ENCODE measurements at places on chromosomes 3 and 15. TPM values are rescaled to one million over a fixed set of nuclear protein-coding genes. Genes with fewer than 3 reads are reported as not detected.
A peak's percentile ranks its signal among the peaks of the same experiment; 100 is the strongest.

DNA sequence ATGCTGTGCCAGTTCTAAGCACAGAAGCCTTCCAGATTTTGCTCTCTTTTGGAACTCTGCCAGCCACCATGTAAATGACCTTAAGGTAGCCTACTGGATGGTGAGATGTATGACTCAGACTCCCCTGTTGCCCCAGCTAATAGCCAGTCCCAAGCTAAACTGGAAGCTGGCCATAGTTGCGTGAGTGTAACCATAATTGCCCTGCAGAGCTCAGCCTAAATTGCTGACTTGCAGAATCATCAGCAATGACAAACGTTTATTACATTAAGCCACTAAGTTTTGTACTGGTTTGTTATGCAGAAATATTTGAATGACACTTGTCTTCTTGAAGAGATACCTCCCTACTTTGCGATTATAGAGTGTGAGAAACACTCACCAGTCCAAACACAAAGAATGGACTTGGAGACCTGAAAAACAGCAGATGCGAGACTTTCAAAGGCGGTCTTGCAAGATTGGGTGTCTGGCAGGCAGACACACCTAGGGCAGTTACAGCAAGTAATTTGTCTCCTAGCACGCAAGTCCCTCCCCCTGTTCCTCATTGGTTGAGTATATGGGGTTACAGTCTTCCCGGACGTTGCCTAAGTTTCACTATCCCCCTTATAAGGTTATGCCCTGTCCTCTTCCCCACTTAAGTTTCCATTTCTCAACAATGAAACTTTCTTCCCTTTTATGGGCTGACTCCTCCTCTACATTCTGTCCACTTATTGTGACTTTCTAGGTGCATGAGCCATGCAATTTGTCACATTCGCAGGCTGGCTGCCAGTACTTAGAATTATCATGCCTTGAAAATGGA is 83.6 kb upstream of the XCR1 start:
- H3K27ac ChIP-seq: no peak overlapping the region
- no peaks in the 10 kb centered on the region for H3K27me3 ChIP-seq
- no peak for DNase-seq
- H3K36me3 ChIP-seq: no peaks in the 10 kb centered on the region
- H3K4me1 ChIP-seq: peaks cover 9% of the 10 kb centered on the region

GRCh38 chr15:69561071-69561784 is 108.6 kb downstream of the RPLP1 start:
- no peaks in the 10 kb centered on the region for H3K36me3 ChIP-seq
- H3K4me3 ChIP-seq: no peak overlapping the region

GRCh38 chr3:186775999-186776398 is 7.4 kb upstream of the EIF4A2 start:
- H3K27me3 ChIP-seq: no peaks in the 10 kb centered on the region
- no peak overlapping the region for H3K27ac ChIP-seq
- H3K4me1 ChIP-seq: no peaks in the 10 kb centered on the region
- H3K4me3 ChIP-seq: no peak overlapping the region
- no peaks in the 10 kb centered on the region for H3K36me3 ChIP-seq
- no peak for DNase-seq

GRCh38 chr15:64851503-64851840 is 9.8 kb downstream of the PLEKHO2 start:
- no peaks in the 10 kb centered on the region for H3K36me3 ChIP-seq
- H3K4me1 ChIP-seq: peaks cover 4% of the 10 kb centered on the region
- peak overlapping the region; percentile 16 for H3K27ac ChIP-seq
- H3K27me3 ChIP-seq: no peaks in the 10 kb centered on the region

DNA sequence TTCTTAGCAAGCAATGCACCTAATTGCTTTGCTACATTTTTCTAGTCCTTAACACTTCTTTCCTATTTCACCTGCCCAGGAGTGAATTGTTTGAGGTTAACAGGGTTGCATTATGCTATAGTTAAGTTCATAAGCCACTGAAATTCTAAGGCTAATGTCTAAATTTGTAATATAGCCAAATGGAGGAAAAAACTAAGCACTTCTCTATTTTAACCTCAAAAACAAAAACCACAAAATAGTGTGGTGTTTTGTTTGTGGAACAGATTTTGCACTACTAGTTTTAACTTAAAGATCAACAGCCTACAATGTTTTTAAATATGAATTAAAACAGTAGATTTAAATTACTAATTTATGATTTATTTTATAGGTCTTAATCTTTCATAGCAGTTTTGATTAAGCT is 5.5 kb downstream of the ATOSA start:
- peak overlapping the region; percentile 8 for H3K4me3 ChIP-seq
- H3K27me3 ChIP-seq: no peaks in the 10 kb centered on the region
- no peak for DNase-seq
- no peak overlapping the region for H3K27ac ChIP-seq
- peaks cover 51% of the 10 kb centered on the region for H3K4me1 ChIP-seq

GRCh38 chr3:46670000-46670890 is 23.2 kb downstream of the ALS2CL start:
- H3K27ac ChIP-seq: no peak overlapping the region
- H3K27me3 ChIP-seq: no peaks in the 10 kb centered on the region
- DNase-seq: peak; percentile 35
- no peak overlapping the region for H3K4me3 ChIP-seq
- H3K4me1 ChIP-seq: no peaks in the 10 kb centered on the region
- no peaks in the 10 kb centered on the region for H3K36me3 ChIP-seq

DNA sequence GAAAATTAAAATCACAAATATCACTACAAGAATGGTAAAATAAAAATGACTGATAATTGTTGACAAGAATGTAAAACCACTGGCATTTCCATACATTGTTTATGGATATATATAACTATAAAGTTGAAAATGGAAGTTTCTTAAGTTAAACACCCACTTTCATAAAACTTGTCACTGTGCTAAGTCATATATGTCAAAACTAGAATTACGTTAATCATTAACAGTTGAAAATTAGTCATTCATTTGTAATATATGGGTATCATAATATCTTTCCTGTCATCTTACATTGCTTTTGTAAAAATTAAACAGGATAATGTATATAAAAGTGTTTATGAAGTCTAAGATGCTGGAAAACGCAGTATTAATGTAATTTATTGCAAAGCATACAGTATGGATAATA is 1398.6 kb upstream of the ALCAM start:
- no peak overlapping the region for H3K27ac ChIP-seq
- H3K36me3 ChIP-seq: no peaks in the 10 kb centered on the region
- no peaks in the 10 kb centered on the region for H3K27me3 ChIP-seq

DNA sequence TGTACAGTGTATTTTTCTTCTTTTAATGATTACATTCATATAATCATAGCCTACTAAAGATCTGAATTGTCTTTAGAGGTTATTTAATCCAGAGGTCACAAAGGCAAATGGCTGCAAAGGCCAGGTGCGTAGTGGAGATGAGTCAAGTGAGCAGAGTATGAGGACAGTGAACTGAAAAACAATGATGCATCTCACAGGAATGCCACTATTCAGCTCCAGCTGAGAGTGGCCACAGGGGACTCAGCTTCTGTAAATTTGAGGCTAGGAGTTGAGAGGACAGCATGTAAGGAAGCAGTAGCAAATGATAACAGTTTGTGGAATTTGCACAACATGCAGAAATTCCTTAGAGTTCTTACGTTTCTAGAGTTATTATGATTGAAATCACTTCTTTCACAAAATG is 50.4 kb downstream of the COL6A5 start:
- H3K4me1 ChIP-seq: no peaks in the 10 kb centered on the region
- no peaks in the 10 kb centered on the region for H3K27me3 ChIP-seq
- DNase-seq: no peak
- H3K27ac ChIP-seq: no peak overlapping the region

- H3K4me3 ChIP-seq: no peak overlapping the region
- H3K4me1 ChIP-seq: no peaks in the 10 kb centered on the region
- no peaks in the 10 kb centered on the region for H3K36me3 ChIP-seq
- no peak for DNase-seq
- H3K27me3 ChIP-seq: no peaks in the 10 kb centered on the region
- H3K27ac ChIP-seq: no peak overlapping the region
Measured at GRCh38 chr3:106333911-106334618, 465.3 kb upstream of the CBLB start.

DNA sequence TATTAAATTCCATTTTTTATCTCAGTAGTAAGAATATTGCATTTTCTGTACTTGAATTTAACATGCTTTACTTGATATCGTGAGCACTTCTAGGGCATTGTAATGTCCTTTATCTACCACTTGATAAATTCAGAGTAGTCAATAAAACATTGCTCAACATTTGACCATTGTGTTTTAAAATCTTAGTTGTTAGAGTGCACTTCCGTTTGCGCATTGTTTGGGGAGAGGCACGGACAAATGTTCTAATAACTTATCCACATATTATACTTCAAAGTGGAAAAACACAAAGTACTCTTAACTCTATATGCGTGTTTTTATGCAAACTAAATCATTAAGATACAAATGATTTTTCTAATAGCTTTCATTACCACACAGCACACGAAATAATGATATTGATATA is 419 bp downstream of the FAM227B start:
- H3K27ac ChIP-seq: peak overlapping the region; percentile 94
- H3K27me3 ChIP-seq: no peaks in the 10 kb centered on the region
- H3K4me3 ChIP-seq: peak overlapping the region; percentile 83
- H3K36me3 ChIP-seq: peaks cover 2% of the 10 kb centered on the region

SST gene
- total RNA-seq: not detected

CKMT1A gene
- not detected for total RNA-seq

ISLR gene
- 2.6 TPM for total RNA-seq

SAMMSON gene
- not detected for total RNA-seq

WHAMM gene
- total RNA-seq: 28.9 TPM

CLDN18 gene
- not detected for total RNA-seq

UNC13C gene
- total RNA-seq: 11.9 TPM

TRIM42 gene
- total RNA-seq: not detected

FMN1 gene
- 2.7 TPM for total RNA-seq

ALG1L2 gene
- total RNA-seq: not detected

Data from psoas muscle (tissue), 8 donors.